ENCODE measurements at places on chromosomes 5 and 9.
A peak's percentile ranks its signal among the peaks of the same experiment; 100 is the strongest.

GRCh38 chr5:144196612-144197011, 25.9 kb downstream of the KCTD16 start:
- peak; percentile 61 for DNase-seq

- DNase-seq, result no peak
Observed at GRCh38 chr5:174022384-174023095, 23.0 kb upstream of the NSG2 start.

DNA sequence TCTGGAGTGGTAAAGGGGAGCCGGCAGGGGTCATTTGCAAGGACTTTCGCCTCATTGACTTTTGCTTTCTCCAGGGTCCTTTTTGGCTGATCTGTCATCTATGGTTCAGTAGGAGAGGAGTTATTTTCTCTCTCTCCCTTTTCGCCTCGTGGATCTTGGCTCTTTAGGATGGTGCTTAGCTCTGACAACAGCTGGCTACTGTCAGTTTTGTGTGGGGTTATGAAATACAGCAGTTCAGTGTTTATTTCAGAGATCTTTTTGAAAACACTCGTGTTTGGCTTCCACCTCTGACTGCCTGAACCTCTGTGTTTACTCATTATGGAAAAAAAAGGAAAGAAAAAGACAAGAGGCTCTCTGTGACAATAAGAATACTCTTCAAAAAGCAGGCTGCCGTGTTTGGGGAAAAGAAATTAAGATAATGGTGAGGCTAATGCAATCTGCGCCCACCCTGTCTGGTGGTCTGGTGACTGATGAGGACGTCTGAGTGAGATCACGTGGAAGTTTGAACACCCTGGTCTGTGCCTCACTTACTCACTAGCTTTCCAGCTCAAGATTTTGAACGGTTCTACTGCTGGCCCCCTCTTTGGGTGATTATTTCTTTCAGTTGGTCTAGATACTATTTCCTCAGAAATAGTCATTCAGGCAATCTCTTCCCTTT, 567.7 kb downstream of the CAAP1 start:
- DNase-seq, result no peak

GRCh38 chr5:158995694-158996173, 104.0 kb downstream of the EBF1 start:
- no peak for DNase-seq

GRCh38 chr5:91225848-91226686, 157.1 kb downstream of the ARRDC3 start:
- DNase-seq, result no peak

DNA sequence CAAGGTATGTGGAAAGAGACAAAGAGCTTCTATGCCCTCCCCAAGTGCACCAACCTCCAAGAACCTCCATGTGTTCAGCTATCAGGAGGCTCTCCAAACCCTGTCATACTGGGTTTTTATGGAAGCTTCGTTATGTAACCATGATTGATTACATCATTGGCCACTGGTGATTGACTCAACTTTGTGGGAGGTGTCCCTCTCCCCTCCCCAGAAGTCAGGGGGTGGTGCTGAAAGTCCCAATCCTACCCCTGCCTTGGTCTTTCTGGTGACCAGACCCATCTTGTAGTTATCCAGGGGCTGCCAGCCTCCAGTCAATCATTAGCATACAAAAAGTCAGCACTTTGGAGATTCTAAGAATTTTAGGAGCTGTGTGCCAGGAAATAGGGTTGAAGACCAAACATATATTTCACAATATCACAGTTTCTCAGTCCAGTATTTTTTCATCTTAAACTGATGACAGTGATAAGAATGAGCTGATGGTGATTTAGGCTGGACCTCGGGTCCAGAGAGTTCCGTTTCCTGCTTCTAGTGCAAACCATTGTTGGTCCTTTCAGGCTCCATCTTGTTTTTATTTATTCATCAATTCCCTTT, 27.3 kb upstream of the FANCC start:
- no peak for DNase-seq

- peak; percentile 57 for DNase-seq
Observed at GRCh38 chr9:133609311-133610098, at the start of gene FAM163B. Gene FAM163B, minus strand, starts transcription at chr9:133609389. Its CDS starts 29,166 bp downstream, at chr9:133580223.

- no peak for DNase-seq
Observed at GRCh38 chr9:124800306-124801259, 23.6 kb downstream of the OLFML2A start.

GRCh38 chr9:96150324-96151227, 151.4 kb downstream of the HSD17B3 start:
- DNase-seq, result no peak

GRCh38 chr5:28603869-28604268, 1565.5 kb upstream of the CDH9 start:
- no peak for DNase-seq

GRCh38 chr5:109483395-109483971, 73.7 kb upstream of the PJA2 start:
- DNase-seq, result no peak

DNA sequence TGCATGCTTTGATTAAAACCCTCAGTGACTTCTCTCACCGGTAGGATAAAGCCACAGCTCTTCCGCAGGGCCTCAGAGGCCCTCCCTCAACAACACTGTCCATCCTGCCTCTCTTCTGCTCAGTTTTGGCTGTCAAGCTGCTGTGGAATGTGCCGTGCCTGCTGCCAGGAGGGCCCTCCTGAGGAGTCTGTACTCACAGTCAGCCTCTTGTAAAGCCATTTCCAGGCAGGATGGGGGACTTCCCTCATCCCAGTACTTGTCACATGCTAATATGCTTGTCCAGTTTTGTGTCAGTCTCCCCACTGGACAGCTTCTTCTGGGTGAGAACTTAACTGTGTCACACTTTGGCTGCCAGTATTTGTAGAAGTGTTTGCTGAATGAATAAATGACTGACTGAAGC, 13.9 kb upstream of the DDX41 start:
- no peak for DNase-seq

DNA sequence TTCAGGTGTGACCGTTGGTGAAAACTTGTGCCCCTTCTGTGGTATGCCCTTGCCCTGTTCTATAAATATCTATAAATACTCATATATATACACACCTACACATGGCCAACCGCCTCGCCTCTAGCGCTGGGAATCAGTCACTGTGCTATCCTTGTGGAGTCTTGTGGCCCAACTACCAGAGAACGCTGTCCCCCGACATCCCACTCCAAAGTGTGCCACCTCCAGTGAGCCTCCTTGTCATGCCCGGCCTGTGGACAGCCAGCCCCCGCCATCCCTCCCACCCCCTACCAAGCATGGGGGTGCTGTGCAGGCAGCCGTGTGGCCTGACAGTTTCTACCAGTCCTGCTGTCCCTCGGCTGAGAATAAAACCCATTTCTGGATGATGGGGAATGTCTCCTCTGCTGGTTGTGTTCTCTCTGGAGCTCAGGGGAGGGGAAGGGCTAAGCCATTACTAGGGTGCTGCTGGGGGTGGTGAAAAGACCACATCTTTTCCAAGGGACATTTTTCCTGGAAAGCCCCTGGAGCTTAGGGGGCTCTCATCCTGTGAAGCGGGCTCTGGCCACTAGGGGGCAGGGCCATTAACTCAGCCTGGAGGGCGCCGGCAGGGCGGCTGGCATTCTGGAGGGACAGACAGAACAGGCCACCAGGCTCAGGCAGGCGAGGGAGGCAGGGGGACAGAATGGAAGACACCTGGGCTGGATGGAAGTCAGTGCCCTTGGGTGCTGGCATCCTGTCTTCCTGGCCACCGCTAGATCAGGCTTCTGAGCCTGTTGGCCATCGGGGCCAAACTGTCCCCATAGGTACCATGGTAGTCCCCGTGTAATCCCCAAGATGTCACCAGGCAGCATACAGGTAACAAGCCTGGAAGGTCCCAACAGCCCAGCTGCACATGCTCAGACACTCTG, 20.7 kb downstream of the GOLGA2 start:
- DNase-seq, result peak; percentile 32
